GF-D8 (cell line): ENCODE measurements at places on chromosomes 2 and 18.

- DNase-seq = no peak
Observed at GRCh38 chr2:219918254-219918653, 290.8 kb downstream of the SLC4A3 start.

- no peak for DNase-seq
Observed at GRCh38 chr2:226031647-226032501, 632.4 kb downstream of the NYAP2 start.

DNA sequence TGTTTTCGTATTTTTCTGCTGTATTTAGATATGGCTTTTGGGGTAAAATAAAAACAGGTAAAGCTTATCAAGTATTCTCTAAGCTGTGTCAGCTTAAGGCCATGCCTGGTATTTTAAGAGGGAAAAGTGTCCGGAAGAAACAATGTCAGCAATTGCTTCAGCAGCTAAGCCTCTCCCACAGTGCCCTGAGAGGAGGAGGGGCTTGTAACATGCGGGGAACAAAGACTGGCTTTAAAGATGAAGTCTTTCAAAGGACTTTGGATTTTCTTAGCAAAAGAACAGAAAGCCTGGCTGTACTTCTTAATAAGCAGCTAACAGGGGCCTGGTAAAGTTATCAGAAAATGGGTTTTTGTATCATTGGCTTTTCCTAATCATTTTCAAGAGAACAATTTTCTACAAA is 102.8 kb downstream of the PXDN start:
- DNase-seq = no peak

DNA sequence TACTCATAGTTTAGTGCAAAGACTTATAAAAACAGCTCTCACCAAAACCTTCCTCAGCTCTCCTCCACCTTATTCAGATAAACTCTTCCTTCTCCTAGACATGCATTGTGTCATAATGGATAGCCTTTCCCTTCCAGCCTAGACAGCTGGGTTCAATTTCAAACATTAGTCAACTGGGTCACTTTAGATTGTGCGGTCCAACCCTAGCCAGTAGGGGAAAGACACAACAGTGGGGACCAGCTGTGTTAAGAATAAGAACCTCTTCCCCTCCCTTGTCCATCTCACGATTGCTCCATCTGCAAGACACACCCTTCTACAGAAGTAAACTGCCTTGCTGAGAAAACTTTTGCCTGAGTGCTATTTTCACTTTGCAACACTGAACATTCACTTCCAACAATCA is 8.5 kb downstream of the PRPF40A start:
- no peak for DNase-seq

- DNase-seq = no peak
Observed at GRCh38 chr18:66641056-66641455, 37.2 kb upstream of the CDH19 start.

DNA sequence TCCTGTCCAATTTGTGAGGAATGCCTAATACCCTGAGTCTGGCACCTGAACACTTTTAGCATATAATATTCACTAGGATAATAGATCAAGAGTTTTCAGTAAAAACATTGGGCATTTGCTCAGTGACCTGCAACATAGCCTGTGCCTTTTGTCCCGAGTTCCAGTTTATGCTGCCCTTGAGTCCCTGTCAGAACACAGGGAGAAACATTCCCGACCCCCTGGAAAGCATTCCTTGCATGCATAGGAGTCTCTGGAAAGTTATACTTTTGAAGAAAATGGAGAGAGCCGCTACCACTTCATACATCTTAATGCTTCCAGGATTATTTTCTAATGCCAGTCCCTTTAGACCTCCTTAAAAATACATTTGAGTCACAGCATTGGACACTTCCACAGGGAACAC is 107.3 kb downstream of the PLCL1 start:
- no peak for DNase-seq

DNA sequence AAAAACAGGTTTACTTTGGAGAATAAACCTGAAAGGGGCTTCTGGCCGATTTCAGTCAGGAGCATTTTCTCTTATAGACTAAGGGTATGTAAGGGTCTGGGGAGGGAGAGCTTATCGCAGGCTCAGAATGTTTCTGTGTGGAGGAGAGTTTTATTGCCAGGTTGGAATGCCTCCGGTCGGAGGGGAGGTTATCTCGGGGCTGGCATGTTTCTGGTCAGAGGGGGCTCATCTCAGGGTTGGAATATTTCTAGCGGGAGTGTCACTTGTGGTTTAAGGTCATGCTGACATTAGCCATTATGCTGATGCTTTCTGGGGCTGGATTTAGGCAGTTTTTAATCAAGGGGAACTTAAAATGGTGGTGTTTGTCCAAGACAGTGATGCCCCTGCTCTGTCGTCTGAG is 333.6 kb downstream of the METTL4 start:
- no peak for DNase-seq

GRCh38 chr2:203061346-203061745 is 46.7 kb downstream of the NBEAL1 start:
- DNase-seq = no peak

- no peak for DNase-seq
Observed at GRCh38 chr18:23353459-23353858, 99.6 kb upstream of the RIOK3 start.

DNA sequence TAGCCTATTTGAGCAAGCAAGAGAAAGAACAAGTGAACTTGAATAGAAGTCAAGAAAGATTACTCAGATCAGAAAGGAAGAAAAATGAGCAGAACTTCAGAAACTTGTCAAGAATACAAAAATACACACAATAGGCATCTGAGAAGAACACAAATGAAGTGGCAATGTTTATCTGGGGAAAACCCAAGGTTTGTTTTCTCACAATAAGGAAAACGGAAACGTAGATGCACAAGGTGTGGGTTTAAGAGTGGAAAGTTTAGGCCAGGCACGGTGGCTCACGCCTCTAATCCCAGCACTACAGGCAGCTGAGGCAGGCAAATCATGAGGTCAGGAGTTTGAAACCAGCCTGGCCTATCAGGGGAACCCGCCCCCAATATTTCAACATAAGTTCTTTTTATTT is 159.5 kb upstream of the GYPC start:
- no peak for DNase-seq

- DNase-seq = no peak
Observed at GRCh38 chr2:36701391-36701795, 4.9 kb downstream of the VIT start.

DNA sequence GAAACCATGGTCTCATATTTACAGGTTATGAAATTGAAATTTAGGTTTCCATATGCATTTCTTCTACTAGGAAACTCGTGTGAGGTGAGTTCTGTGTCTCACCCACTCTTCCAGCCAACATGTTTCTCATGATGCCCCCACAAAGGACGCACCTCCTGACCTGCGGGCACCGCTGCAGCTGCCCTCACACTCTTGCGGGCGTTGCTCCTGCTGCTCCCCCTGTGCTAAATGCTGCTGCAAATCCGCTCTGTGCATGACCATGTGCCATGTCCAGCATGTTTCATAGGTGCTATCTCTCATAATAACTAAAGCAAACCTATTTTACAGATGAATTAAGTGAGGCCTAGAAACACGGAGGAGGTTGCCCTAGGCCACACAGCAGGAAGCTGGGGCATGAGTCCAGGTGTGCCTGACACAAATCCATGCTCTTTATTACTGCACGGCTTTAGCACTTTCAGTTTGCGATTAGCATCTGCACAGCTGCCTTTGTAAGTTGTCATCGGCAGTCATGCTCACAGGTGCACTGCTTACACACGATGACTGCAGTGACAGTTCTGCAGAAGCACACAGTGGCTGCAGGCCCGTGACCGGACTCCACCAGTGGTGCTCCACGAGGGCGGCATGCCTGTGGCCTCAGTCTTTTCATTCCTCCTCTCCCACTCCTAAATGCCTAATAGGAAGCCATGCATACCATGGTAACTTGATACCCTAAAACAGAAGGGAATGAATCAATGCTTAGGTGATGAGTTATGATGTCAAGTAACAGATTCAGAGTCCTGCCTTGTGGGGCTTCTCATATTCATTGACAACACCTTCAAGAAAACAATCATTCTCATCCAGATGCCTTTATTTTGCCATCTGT is 14.9 kb upstream of the GALR1 start:
- no peak for DNase-seq

- no peak for DNase-seq
Observed at GRCh38 chr2:106062627-106063026, 131.5 kb downstream of the UXS1 start.

DNA sequence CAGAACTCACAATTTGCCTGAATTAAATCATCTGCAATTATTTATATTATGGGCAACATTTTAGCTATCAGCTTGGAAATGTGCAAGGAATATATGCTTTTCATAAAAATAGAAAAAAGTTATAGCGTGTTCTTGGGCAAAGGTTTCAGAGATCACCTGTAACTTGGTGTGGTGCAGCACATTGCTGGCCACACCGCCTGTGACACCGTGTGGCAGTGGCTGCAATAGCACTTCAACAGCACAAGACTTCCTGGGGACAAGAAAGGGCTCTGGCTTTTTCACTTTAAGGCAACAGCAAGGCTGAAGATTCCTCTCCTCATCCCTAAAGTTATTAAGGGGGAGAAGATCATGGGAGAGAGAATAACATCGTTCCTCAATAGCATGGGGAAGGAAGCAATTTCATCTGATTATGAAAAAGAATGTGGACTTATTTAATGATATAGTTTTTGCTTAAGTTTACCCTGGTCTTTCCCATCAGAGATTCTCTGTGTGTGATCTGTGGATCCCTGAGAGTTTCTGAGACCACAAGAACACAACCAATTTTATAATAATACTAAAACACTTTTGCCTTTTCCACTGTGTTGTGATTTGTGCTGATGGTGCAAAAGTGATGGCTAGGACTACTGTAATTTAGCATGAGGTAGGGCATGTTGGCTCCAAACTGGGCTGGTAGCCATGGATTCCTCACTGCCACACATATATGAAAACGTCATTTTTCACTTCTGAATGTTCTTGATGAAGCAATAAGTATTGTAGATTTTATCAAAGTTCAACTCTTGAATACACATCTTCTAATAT is 15.0 kb upstream of the SERPINB3 start:
- no peak for DNase-seq

GRCh38 chr2:10900216-10901109 is 11.3 kb upstream of the KCNF1 start:
- DNase-seq = peak; percentile 7

DNA sequence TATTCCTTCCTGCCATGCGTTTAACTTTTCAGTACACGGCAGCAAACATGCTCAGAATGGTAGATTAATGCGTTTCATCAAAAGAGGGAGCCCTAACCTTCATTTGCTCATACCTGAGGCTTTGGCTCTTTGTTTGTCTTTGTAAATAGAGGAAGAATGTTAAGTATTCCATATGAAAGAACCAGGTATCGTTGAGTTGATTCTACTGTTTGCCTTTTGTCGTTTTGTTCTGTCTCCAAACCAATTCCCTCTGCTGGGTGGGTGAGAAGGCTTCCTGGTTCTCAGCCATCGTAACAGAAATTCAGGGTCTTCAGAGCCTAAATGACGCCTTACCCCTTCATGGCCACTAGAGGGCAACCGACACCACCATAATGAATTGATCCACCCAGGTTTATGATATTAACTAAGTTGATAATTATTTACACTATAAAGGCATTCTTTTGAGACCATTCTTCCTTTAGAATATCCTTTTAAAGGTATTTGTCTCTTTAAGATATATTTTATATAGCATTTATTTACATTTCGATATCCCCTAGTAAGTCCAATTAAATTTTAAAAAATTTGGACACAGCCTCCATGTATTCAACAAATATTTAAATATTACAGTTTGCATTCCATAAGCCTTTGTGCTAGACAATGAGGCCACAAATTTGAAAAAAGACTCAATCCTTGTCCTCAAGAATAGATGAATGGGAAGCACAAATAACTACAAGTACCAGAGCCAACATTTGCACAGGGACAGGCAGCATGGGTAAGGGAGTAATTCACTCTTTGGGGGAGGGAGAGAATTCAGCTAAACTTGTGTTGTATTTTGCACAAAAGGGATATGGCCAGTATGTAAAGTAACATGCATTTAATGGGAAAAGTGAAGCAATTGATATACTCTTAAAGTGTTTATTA is 48.1 kb downstream of the TIMM21 start:
- peak; percentile 51 for DNase-seq

DNA sequence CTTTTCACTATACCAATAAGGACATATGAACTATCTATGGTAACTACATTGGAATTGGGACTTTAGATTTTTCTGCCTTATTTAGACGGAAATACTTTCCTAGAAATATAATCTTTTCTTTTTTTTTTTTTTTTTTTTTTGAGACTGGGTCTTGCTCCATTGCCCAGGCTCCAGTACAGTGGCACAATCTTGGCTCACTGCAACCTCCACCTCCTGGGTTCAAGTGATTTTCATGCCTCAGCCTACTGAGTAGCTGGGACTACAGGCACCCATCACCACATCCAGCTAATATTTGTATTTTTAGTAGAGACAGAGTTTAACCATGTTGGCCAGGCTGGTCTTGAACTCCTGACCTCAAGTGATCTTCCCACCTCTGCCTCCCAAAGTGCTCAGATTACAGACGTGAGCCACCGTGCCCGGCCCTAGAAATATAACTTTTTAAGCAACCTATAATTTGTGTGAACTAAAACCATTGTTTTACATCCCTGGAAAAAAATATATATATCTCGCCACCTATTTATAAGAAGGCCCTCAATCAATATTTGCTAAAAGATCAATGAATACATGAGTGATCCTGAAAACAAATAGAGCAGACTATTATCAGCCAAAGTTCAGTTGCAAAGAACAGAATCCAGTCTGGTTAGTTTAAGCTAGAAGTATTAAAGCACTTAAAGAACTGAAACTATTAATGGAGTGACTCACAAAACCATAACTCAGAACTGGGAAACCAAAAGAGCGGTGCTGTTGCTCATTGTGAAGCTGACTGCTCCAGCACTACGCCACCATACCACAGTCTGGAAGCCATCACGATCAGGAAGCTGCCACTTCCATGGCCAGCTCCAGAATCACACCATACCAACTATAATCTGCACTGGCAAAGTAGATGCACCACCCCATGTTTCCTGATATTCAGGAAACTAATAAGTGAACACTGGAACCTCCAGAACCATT is 8.4 kb upstream of the HNRNPLL start:
- no peak for DNase-seq

- DNase-seq = no peak
Observed at GRCh38 chr2:134663451-134664450, 55.0 kb downstream of the TMEM163 start.

DNA sequence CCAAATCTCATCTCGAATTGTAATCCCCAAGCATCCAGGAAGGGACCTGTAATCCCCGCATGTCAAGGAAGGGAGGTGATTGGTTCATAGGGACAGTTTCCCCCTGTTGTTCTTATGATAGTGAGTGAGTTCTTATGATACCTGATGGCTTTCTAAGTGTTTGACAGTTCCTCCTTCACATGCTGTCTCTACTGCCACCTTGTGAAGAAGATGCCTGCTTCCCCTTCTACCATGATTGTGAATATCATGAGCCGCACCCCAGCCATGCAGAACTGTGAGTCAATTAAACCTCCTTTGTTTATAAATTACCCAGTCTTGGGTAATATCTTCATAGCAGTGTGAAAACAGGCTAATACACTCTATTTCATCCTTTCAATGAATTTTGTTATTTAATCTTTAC is 446.7 kb downstream of the RNF144A start:
- no peak for DNase-seq

- DNase-seq = no peak
Observed at GRCh38 chr18:44791520-44791919, 110.8 kb downstream of the SETBP1 start.
